Stimulated activated CD8-positive, alpha-beta memory T cell treated with anti-CD3 and anti-CD28 coated beads, Interleukin-7, amount 100 ng/mL, for 48 hours (primary cell): ENCODE measurements at places on chromosomes 11 and 22.

GRCh38 chr11:111026241-111026640 lies 219.3 kb upstream of the POU2AF2 start:
- DNase-seq = no peak

GRCh38 chr11:119729951-119730613 lies 1.1 kb upstream of the NECTIN1 start:
- no peak for DNase-seq

- no peak for DNase-seq
Measured at GRCh38 chr11:1240771-1241170, 17.9 kb downstream of the MUC5B start.

DNA sequence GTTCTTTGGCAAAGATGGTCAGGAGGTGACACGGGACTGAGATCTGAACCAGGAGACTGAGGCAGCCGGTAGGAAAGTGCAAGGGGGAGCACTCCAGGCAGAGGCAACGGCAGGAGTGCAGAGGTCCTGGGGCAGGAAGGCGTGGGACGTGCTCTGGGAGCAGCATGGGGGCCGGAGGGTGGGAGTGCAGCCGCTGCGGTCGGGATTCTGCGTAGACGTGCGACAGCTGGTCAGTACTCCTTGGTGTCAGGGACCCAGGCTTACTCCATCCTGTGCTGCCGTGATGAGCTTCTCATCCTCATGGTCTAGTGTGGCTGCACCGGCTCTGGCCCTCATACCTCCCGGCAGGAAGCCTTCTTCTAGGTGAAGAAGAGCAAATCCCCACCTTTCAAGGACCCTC lies 16.9 kb upstream of the TRMU start:
- no peak for DNase-seq

DNA sequence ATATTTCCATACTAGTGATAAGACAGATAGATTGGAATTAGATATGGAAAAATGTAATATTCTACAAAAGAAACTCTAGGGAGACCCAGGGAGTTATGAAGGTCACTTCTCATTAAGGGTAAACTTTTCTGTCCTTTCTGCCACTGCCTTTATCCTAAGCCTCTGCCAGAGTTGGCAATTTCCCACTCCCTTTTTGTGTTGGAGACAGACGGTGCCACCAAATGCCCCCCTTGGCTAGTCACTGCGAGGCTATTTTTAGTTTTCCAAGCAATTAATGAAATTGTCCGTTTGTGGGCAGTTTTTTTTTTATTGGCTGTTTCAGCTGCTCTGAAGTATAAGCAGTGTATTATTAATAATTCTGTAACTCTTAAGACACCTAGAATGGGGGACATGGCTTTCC lies 67.6 kb upstream of the TENM4 start:
- DNase-seq = no peak

- no peak for DNase-seq
Measured at GRCh38 chr11:35101223-35101622, 37.7 kb upstream of the CD44 start.

DNA sequence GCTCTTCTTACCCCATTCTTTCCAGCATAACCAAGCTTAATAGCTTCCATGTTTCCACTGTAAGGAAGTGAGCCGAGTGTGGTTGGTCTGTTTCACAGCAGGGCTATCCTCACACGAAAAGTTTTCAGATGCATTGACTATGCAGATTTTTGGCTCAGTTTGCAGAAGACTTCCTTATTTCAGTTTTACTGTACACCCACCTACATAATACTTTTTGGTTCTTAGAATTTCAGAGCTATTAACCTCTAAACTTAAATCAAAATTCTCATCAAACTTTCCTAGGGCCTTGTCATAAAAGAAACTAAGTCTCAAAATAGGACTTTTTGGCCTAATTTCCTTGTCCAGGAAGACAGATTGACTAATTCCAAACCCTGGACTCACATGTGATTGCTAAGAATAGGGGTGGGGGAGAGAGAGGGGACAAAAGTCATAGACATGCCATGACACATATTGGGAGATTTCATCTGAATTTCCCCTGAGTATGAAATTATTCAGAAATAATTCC lies 7.3 kb upstream of the EHF start:
- DNase-seq = no peak

- DNase-seq = no peak
Measured at GRCh38 chr11:18145025-18145424, 12.7 kb downstream of the MRGPRX3 start.

DNA sequence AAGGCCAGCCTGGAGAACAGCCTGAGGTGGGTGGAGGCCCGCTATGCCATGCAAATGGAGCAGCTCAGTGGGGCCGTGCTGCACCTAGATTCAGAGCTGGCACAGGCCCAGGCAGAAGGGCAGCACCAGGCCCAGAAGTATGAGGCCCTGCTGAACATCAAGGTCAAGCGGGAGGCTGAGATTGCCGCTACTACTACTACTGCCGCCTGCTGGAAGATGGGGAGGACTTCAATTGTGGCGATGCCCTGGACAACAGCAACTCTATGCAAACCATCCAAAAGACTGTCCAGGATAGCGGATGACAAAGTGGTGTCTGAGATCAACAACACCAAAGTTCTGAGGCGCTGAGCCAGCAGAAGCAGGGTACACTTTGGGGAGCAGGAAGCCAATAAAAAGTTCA lies 3.1 kb upstream of the TMEM218 start:
- DNase-seq = no peak

DNA sequence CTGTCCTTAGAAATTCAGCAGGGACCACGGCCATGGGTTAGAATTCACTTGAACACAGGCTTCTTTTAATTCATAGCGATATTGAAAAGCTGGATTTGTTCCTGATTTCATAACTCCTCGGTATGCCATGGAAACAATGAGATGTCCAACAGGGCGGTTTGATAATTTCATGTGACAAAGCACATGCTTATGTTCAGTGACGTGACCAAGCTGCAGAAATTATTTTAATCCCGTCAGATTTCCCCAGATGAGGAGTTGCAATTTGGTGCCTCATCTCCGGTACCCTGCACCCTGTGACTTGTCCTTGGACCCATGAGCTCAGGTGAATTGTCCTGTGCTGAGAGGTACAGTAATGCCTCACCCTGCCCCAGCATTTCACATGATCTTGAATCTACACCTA lies 81.7 kb downstream of the C11orf91 start:
- DNase-seq = no peak

DNA sequence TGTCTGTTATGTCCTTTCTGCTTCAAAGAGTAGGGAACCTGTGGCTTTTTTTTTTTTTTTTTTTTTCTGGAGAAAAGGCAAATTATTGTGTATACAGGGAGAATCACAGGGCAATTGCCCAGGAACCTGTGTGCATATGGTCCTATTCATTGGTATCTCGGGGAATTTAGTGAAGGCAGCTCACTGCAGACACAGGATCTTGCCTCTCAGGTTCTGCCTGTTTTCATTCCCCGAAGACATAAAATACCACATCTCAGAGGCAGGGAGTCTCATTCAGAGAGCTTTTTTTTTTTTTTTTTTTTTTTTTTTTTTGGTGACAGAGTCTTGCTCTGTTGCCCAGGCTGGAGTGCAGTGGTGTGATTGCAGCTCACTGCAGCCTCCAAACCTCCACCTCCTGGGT lies 88.3 kb downstream of the OSBP2 start:
- DNase-seq = no peak

- DNase-seq = no peak
Measured at GRCh38 chr22:46994265-46994664, 231.8 kb downstream of the TBC1D22A start.

DNA sequence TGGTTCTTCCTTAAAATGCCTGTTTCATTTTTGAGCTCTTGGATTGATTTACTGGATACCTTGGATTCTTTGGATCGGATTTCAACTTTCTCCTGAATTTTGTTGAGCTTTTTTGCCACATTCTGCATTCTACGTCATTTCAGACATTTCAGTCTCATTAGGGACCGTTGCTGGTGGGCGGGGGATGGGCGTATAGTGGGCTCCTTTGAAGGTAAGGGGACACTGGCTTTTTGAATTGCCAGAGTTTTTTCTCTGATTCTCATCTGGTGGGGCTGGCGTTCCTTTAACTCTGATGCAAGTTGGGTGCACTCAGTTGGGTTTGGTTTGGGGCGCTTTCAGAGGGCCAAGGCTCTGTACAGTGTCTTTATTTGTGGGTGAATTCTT lies 216.5 kb downstream of the DYNC2H1 start:
- DNase-seq = no peak

DNA sequence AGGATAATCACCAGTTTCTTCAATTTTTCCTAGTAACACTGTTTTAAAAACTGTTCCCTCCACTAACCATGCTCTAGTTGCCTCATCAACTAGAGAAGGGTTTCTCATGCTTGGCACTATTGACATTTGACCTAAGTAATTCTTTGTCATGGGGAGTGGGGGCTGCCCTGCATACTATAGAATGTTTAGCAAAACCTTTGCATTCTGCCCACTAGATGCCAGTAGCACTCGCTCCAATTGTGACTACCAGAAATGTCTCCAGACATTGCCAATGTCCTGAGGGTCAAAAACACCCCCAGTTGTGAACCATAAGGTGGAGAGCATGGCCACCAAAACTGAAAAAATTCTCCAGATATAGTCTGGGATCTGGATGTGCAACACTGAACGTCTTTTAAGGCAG lies 27.6 kb upstream of the BMAL1 start:
- DNase-seq = no peak

DNA sequence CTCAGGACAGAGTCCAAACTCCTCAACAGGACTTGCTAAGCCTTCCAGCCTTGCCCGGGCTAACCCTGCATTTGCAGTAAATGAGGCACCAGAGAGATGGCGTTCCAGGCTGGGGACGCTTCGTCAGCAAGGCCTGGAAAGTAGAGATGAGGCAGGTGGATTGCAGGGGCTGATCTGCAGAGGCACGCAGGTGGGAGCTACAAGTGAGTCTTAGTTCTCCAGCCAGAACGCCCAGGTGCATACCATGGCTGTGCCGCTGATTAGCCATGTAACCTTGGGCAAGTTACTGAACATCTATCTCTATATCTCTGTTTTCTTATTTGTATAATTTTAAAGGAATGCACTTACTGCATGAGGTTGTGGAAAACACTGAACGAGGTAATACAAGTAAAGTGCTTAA lies 52.7 kb upstream of the BARX2 start:
- no peak for DNase-seq

DNA sequence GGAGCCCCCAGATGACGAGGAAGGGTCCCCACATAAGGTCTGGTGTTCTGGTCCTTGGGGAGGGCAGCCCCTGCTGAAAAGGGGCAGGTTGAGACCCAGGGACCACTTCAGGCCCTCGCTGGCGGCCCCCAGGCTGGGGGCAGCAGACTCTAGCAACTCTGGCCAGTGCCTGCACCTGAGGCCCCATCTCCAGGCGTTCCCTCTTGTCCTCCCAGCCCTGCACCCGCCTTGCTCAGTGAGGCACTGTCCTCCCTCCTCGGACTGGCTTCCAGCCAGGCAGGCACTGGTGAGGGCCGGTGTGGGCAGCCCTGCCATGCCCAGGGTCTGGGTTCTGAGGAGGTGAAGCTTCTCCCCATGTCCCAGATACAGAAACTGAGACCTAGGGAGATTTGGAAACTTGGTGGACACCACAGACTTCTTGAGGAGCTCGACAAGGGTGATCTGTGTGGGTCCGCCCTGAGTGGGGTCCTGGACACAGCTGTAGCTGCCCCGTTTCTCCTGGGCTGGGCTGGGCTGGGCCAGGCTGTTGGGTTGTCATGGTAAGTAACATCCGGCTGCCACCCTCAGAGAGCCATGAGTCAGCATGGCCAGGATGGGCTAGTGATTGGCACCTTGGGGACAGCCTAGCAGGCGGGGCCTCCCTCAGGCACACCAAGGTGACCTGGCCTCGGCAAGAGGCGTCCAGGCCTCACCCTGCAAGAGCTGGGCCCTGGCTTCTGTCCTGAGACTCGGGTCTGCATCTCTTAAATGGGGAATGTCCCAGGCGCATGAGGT lies 11.1 kb upstream of the PHLDA2 start:
- no peak for DNase-seq

- no peak for DNase-seq
Measured at GRCh38 chr11:124983674-124984511, 29.9 kb downstream of the CCDC15 start.

DNA sequence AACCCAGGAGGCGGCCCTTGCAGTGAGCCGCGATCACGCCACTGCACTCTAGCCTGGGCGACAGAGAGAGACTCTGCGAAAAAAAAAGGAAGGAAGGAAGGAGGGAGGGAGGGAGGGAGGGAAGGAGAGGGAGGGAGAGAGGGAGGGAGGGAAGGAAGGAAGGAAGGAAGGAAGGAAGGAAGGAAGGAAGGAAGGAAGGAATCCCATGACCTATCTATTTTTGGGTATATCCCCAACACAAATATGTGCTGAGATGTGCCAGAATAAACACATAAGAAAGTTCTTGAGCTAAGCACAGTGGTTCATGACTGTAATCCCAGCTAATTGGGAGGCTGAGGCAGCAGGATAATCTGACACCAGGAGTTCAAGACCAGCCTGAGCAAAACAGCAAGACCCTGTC lies 82.0 kb downstream of the SIK3 start:
- DNase-seq = no peak

GRCh38 chr11:92387859-92388258 lies 163.2 kb downstream of the FAT3 start:
- no peak for DNase-seq

- no peak for DNase-seq
Measured at GRCh38 chr11:101567071-101567470, 16.7 kb downstream of the TRPC6 start.

GRCh38 chr11:122192634-122193255 lies 76.7 kb upstream of the BLID start:
- DNase-seq = no peak

DNA sequence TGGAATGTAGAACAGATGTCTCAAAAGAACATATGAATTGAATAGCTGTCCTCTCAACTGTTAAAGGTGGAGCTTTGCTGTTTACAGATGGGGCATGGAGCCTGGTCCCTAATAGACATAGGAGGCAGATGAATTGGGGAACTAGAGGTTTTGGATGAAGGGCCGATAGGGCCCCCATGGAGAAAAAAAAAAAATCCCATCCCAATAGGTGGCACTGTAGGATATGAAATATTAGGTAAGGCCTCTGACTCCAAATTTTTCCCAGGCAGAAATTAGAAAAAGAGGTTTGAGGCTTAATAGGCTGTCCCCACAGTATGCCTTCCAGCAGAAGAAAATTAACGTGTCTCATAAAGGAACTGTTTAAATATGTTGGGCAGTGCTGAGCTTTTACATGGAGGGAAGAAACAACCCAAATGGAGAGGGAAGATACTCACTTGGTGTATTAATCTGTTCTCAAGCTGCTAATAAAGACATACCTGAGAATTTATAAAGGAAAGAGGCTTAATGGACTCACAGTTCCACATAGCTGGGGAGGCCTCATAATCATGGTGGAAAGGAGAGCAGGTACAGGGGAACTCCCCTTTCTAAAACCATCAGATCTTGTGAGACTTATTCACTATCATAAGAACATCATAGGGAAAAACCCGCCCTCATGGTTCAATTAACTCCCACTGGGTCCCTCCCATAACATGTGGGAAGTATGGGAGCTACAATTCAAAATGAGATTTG lies 30.1 kb upstream of the TMEM45B start:
- no peak for DNase-seq

GRCh38 chr11:126440276-126440675 lies 84.8 kb downstream of the ST3GAL4 start:
- DNase-seq = no peak

DNA sequence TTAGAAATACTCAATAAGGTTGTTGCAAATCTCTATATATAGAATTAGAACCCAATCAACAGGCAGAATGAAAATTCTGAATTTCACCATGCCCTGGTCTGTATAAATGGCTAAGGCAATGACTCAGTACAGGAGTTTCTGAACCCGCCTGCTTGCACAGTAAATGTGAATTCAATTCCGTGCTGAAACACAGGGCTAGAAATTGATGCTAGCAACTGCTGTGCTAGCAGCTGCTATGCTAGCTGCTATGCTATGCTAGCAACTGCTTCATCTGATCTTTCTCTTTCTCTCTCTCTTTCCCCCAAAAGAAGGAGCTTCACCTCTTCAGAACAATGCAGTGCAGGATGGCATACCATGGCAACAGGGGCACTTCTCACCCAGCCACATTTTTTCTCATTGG lies 9.7 kb upstream of the OR52J3 start:
- DNase-seq = no peak
